ENCODE measurements at places on chromosomes 4 and X.

DNA sequence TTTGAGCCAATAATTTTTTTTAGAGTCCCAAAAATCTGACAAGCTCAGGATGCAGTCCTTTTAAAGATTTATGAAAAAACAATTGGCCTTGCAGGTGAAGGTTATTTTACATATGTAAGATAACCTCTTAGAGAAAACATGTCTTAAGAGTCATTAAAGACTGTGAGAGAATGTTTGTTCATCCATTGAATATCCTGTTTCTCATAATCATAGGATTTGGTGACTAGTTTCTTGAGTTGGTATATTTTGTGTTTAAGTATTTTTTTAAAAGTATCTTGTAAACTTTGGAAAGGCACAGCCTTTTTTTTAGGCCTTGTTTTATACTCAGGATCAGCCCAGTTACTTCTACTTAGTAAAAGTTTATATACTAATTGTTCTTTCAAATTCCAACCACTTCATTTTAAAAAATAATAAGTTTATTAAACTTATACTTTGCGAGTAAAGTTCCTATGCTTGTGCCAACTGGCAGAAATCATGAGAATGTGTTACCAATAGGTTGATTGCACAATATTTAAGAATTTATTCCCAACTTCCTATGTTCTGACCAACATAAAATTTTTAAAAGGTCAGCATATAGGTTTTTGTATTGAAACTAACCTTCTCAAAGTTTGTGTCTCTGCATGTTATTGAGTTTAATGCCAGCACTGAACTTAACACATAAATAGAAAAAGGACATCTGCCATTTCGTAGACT is 40.0 kb upstream of the ARSJ start:
- DNase-seq: no peak

GRCh38 chr4:97411356-97411755 is 731.9 kb downstream of the STPG2 start:
- DNase-seq: no peak

DNA sequence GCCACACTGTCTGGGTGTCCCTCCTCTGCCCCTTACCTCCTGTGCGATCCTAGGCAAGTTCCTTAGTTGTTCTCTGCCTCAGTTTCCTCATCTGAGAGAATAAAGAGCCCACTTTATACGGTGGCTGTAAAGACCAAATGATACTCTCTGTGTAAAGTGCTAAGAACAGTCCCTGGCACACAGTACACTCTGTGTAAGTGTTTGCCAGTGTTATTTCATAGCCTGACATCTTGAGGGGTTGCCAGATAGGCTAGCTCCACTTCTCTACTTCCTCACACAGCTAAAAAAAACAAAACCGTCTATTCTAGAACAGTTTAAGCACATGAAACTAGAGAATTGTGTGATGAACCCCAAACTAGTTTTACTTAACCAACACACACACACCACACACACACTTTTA is 17.1 kb downstream of the SPON2 start:
- DNase-seq: no peak

DNA sequence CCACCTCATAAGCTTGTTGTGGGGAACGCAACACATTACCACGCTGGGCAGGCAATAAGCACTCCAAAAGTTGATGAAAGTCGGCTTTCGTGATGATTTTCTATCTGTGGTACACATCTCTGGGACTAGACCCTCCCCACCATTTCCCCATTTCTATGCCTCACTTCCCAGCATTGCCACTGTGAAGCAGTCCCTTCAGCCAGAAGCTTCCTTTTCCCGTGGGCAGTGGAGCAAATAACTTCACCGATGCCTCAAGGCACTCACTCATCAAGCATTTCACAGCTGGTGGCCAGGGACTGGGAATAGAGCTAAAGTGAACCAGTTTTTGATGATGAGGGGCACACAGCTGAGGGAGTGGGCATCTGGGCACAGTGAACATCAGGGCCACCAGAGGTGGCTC is 18.9 kb downstream of the C4orf50 start:
- DNase-seq: no peak

GRCh38 chr4:41572956-41573355 is 35.0 kb downstream of the LIMCH1 start:
- DNase-seq: no peak

DNA sequence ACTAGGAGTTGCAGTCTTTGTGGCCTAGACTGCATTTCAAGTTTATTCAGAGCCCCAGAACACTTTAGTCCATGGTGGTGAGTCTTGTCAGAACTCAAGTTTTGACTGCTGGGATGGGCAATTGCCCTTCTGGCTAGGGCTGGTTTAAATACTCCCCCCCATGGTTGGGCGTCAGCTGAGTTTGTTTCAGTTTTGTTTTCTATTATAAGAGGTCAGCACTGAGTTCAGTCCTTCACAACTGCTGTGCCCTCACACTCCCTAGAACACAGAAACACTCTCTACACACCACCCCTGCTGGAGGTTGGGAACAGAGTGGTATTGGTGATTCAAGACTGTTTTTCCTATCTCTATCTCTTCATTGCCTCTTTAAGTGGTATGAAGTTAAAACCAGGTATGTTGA is 217.0 kb downstream of the GUCY2F start:
- DNase-seq: no peak

DNA sequence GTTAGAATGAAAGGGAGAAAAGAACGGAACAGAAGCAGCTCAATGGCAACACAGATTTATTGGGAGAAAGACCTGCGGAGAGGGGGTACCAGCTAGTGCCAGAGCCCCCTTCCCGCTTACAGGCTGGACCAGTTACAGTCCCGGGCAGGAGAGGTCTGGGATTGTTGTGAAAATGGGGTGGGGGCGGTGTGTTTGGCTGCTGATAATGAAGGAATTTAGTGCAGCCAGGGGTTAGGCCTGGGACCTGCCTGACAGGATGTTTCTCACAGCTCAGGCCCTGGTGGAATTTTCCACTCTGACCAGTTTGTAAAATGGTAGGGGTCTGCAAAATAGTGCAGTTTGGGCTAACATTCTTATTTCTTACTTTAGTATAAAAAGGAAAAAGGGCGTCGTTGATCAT is 75.4 kb upstream of the SPIN4 start:
- DNase-seq: no peak

- DNase-seq: no peak
These were observed 114.9 kb upstream of the SMIM31 start for GRCh38 chr4:164639001-164639400.

DNA sequence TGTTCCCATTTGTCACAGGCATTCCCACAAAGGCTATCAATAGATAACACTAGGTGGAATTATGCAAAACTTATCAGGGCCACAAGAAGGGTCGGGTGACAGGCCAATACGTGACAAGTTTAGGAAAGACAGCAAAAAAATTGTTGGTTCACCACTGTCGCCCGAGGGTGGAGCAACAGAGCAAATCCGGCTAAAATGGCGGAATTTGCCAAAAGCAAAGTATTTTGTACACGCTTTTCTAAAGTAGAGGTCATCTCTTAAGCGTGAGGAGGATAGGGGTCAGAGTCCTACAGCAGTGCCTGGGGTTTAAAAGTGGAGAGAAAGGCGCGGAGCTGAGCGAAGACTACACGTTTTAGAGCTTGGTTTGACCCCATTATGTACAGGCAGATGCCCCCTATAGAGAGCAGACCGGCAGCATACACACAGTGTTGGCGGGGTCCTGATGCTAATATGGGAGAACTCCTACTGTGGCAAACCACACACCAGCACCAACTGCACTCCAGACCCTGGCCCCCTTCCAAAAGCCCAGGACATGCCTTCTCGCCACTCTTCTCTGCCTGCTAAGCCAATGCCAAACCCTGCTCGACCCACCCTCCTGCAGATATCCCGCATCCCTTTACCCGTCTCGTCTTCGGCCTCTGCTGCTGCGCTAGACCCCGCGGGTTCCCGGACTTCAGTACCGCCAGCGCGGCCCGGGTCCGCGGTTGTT is 733 bp downstream of the CCNA2 start:
- DNase-seq: no peak

- DNase-seq: no peak
These were observed 60.1 kb downstream of the CCSER1 start for GRCh38 chr4:90187148-90187884.

GRCh38 chrX:50971395-50971794 is 60.9 kb downstream of the BMP15 start:
- DNase-seq: no peak

DNA sequence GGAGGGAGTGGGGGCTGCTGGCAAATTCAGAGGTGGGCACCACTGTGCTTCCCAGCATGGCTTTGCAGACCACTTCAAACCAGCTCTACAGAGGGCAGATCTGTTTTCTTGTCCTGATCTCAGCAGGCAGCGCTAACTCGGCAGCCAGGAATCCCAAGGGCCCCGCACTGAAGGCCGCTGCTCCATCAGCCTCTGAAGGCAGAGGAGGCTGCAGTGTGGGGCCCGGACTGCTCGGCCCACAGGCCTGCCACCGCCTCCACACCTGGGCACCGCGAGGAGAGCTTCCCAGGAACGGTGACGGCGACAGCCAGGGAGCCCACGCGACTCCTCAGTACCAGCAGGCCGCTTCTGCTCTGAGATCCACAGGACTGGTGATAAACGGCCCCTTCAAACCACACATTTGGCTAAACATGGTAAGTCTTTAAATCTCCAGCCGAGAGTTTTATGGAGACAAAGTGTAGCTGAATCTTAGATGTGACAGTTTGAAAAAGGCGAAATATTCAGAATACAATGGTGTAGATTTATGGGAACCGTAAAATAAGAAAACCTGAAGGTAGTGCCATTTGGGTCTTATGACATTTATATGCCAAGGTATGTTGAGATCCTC is 23.6 kb downstream of the DCTD start:
- DNase-seq: no peak

DNA sequence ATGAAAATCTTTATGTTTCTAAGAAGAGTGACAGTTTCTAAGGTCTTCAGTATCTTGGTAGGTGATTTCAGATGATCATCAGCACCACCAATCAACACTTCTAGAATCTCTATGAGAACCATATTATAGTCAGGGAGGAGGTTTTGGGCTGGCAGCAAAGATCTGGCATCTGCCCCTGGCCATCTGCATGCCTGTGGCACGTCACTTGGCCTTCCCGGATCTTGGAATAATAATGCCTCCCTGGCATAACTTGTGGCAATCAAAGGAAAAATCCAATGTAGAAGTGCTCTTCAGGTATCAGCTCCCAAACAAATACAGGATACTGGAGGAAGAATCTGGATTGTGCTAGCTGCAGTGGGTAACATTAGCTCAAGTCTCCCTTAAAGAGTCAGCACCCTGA is 57.3 kb downstream of the RASL11B start:
- no peak for DNase-seq

DNA sequence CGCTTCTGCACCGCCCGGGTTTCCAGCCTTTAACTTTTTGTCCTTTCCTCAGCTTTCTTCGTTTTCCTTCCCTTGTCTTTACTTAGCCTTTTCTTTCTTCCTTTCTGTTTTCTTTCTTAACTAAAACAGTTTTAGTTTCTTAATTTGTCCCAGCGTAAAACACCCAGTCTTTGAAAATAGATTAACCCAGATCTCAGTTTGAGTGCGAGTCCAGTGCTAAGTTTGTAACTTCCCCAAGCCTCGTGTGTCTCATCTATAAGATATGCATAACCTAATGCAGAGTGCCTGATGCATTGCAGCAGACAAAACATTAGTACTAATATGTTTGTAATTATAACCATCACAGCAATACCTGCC is 460 bp upstream of the GEMIN8 start:
- DNase-seq: no peak

DNA sequence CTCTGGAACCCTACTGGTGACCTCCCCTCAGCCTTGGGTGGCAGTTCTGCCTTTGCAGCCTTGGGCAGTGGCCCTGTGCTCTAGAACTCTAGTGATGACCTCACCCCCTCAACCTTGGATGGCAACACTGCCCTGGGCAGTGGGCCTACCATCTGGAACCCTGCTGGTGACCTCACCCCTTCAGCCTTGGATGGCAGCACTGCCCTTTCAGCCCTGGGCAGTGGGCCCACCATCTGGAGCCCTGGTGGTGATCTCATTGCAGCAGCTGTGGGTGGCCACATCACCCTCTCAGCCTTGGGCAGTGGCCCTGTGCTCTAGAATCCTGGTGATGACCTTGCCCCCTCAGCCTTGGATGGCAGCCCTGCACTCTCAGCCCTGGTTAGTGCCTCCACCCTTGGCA is 129.3 kb downstream of the RBMX2 start:
- DNase-seq: no peak

GRCh38 chr4:103429283-103429682 is 231.1 kb upstream of the CENPE start:
- DNase-seq: no peak

GRCh38 chr4:8267077-8267476 is 2.5 kb upstream of the HTRA3 start:
- DNase-seq: no peak

DNA sequence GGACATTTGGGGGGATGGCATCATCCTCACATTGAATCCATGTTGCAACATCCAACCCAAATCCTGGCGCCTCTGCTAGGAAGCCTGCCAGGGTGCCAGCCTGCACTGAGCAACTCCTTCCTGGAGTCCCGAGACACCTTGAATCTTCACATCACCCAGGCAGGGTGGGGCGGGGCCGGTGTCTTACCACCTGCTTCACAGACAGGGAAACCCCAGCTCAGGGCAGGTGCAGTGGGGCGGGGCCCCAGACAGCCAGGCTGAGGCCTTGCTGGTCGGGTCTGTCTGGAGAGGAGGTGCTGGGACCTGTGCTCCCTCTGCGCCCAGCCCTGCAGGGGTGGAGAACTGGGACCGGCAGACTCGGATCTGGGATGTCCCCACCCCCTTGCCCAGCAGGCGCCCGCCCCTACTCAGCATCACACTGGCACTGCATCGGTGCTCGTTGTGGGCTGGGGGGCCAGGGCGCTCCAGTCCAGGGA is 31.5 kb upstream of the HTRA3 start:
- peak; percentile 38 for DNase-seq

- DNase-seq: no peak
These were observed 206.1 kb downstream of the PPP3CA start for GRCh38 chr4:101141230-101141629.

DNA sequence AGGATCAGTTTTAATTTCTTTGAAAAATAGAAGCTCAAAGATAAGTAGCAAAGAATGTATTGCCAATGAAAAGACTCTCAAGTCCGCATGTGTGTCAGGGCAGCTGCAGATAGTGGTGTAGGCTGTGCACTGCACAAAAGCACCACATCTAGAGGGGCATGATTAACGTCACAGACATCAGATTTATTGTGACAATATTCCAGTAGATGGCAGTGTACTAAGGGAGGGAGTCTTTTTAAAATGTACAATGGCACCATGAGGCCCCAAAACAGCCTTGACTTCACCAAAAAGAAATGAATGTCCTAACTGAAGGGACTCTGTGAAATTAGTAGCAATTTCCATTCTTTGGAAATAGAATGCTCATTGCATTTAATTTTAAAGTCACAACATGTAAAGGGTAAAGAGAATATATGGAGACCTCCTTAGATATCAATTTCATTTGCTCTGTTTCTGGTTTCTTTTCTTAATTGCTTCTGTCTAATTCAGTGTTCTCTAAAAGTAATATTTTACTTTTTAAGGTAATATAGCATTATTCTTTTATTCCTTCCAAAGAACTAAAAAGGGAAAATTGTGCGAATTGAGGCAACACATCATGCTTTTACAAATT is 98.4 kb downstream of the ZNF827 start:
- DNase-seq: no peak

GRCh38 chrX:96474741-96475125 is 209.9 kb upstream of the DIAPH2 start:
- no peak for DNase-seq

- DNase-seq: no peak
These were observed 567.4 kb upstream of the CPEB2 start for GRCh38 chr4:14434916-14435315.

GRCh38 chr4:7420661-7421040 is 14.1 kb downstream of the PSAPL1 start:
- DNase-seq: no peak

- no peak for DNase-seq
These were observed 11.7 kb downstream of the TRIM2 start for GRCh38 chr4:153215921-153216320.

GRCh38 chrX:72127332-72127731 is 4.4 kb downstream of the RTL5 start:
- no peak for DNase-seq

GRCh38 chrX:136166221-136166855 is 19.0 kb downstream of the FHL1 start:
- no peak for DNase-seq

All from naive B cell (primary cell).